Endothelial cell (in vitro differentiated cells): ENCODE measurements at places on chromosomes 11 and 22.

- no peak for DNase-seq
These were observed 22.7 kb upstream of the XBP1 start for GRCh38 chr22:28822930-28823551.

DNA sequence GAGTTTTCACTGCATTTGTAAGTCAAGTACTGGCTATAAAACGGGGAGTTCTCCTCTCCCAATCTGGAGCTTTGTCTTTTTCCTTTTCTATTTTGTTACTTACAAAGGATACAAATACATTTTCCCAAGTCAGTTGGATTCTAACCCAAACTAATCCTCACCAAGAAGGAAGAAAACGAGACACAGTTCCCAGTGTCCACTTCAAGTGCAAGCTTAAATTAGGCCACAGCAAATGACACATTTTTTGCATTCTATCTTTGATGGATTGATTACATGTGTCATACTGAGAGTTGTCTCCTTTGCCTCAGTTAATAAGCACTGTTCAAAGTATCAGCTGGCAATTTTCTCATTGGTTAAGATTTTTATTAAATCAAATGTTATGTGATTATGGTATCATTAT lies 296.7 kb upstream of the ANO5 start:
- DNase-seq = no peak

GRCh38 chr11:66318600-66318970 lies 1.7 kb upstream of the CD248 start:
- no peak for DNase-seq

DNA sequence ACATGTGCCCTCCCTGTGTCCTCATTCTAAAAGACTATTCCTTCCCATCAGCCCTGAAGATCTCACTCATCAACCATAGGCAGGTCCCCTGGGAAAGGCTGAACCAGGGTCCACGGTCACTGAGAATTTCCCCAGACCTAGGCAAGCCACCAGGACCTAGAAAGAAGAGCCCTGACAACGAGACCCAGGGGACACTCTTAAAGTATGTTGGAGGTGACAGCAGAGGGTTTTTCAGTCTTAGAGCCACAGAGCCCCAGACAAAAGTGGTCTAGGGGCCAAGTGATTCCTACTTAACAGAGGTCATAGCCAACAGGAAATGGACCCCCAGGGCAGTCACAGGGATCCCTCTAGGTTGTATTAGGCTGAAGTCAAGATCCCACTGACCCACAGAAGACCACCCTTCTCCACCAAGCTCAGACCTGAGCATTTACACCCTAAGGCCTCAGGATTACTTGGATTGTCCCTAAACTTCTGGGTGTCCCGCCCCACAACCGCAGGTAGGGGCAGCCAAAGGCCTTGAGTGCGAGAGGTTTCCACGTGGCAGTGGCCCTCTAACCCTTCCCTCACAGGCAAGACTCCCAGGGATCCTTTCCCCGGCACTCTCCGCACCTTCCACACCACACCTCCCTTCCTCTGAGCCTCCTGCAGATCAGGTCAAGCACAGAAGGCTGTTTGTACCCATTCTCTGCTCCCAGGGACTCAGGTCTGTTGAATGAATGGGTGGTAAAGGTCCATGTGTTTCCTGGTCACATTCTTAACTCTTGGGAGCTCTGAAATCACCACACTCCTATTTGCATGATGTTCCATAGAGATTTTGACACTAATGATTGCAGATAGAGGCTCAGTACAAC lies 12.3 kb downstream of the POU2AF1 start:
- DNase-seq = no peak

- DNase-seq = peak; percentile 68
These were observed 81.0 kb downstream of the BUD13 start for GRCh38 chr11:116691771-116692177.

DNA sequence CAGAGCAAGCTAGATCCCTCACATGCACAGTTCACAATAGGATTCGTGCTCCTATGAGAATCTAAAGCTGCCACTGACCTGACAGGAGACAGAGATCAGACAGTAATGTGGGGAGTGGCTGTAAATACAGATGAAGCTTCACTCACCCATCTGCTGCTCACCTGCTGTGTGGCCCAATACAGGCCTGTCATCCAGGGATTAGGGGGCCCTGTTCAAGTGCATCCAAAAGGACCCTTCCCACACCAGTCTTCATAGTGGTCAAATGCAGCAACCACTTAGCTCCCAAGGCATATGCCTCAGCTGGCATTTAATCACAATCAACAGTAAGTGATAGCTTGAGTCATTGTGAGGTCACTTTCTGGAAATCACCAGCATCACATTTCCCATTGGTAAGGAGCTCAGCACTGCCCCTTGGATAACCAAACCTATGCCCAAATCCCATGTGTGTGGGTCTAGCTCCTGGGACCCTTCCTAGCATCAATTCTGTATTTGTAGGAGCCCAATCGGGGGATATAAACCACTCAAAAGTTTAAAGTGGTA lies 65.6 kb downstream of the OR4C45 start:
- DNase-seq = no peak

- DNase-seq = peak; percentile 83
These were observed at the start of gene DAGLA for GRCh38 chr11:61679893-61680621. TSS of gene DAGLA (plus strand) at chr11:61680391. CDS start at chr11:61720156, 39,765 bp downstream.

DNA sequence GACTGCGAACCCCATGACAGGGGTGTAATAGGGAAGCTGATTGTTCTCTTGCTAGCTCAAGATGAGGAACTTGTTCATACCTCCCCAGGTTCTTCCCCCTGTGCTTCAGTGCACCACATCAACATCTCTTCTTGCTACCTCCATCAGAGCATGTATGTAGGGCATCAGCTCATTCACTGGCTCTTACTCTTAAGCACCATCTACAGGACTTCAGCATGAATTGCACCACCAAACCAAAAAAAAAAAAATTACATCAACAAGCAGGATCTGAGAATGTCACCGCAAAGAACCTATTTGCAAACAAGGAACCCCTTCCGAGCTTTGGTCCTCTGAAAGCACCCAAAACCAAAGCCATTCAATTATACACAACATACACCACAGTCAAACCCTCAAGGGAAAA lies 2226.5 kb upstream of the RAG2 start:
- DNase-seq = no peak

DNA sequence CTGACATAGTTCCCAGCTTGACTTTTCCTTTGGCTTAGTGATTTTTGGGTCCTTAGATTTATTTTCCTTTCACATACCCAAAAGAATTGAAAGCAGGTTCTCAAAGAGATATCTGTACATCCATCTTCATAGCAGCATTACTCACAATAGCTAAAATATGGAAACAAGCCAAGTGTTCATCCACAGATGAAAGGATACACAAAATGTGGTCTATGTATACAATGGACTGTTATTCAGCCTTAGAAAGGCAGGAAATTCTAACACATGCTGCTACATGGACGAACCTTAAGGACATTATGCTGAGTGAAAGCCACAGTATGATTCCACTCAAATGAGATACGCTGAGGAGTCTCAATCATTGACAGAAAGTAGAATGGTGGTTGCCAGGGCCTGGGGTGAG lies 171.8 kb downstream of the IGLL1 start:
- no peak for DNase-seq

DNA sequence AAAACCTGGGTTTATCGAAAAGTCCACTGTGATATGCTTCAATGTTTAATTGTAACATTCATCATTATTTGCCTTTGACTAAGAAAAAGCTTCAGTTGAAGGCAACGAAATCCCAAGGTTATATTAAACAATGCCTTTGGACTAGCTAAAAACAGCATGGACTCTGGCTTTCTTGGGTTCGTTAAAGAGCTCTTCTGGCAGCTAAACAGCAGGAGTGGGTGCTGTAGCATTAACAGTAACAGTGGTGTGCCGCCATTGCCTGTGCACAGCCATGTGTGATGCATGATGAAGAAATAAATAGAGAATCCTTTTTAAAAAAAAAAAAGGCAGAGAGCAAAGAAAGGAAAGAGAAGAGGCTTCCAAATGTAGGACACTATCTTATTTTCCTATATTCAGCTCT lies 406.6 kb upstream of the FAT3 start:
- no peak for DNase-seq

DNA sequence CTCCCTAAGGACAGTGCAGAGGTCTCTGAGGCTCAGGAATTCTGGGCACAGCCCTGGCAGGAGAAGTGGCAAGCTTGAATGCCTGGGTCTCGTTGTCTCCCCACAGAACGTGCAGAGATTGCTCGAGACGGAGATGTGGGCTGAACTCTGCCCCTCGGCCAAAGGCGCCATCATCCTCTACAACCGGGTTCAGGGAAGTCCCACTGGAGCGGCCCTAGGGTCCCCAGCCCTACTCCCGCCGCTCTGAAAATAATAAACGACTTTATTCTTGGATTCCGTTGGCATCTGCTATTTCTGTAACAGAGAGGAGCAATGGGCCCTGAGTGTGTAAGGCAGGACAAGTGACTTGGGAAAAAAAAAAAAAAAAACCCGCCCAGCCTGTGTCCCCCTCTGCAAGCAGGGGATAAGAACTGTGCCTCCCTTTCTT lies 591 bp upstream of the DNAJC4 start:
- no peak for DNase-seq

GRCh38 chr11:70668204-70669202 lies 270.2 kb downstream of the CTTN start:
- DNase-seq = no peak

DNA sequence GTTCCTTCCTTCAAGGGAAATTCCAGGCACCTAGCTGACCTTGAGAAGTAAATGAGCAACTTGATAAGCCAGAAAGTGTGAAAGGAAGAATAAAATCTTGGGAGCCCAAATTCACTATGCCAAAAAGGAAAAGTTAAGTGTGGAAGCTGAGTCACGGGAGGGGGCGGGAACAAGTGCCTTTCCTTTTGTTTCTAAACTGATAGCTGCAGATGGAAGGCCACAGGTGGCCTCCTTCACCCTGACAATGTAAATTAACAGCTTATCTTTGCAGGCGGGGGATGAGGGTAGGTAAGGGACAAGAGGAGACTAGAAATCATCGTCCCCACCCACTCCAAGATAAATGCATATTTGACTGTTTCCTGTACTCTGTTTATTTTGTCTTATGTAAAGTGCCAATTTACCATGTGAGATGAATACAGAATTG lies 36.4 kb upstream of the TREH start:
- DNase-seq = no peak

DNA sequence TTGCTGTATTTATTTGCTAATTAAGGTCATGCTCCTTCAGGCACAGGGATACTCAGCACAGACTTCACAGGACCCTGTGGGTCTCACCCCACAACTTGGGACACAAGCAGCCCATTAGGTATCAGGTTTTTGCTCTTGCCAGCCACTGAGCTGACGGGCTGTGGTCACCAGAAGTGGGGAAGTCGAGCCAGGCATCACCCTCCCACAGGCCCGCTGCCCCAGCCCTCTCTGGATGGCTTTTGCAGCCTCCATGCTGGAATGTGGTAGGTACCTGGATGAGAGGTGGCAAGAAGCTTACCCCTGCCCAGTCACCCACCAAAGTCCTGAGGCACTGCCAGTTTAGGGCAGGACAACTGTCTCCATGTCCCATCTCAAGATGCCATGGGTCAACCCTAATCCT lies 88.4 kb downstream of the PAX6 start:
- no peak for DNase-seq

DNA sequence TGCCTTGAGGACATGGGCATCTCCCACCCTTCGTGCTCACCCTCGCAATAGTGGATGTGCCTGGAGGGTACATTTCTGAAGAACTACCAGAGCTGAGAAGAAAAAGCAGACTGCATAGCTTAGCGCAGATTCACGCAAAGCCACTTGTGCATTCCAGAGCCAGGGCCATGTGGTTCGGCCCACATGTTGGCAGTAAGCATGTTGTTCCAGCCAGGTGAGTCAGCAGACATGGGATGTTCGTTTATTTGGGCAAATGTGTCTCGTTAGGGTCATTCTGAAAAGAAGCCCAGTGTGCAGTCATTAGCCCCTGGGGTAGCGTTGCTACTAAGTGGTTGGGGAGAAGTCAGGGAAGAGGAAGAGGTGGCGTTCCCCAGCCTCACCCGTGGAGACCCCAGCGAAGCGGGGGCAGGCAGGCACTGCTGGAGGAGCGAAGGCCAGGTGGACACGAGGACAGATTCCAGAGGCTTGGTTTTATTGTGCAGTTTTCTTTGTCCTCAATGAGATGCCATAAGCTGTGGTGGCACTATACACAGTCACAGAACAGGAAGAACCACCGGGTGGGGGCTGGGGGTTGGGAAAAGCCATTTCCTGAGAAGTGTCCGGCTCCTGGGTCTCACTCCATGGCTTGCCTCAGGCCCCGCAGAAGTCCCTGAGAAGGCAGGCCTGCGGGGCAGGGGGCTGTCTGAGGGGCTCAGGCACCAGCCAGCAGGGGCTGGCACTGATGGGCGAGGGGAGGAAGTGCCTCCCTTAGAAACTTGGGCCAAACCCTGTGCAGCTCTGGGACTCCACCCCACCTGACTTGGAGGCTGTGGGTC lies 5.0 kb downstream of the THY1 start:
- peak; percentile 39 for DNase-seq

DNA sequence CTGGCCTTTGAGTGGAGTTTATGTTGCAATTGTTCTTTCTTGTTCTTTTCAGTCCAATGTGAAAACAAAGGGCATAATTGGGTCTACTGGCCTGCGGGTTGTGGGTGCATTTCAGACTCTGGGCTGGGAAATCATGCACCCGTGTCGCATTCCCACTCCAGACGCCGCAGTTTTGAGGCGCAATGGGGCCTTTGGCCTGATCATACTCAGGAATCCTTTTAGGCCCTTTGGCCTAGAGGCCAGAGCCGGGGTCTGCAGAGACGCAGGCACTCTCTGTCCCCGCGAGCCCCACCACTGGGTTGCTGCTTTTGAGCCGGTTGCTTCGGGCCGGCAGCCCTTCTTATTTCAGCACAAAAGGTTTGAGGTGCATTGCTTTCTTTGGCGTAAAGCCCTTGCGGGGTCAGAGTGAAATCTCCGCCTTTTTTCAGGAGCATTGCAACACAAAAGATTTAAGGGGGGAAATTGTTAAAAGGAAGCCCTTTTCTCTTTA lies 48.4 kb upstream of the DBX1 start:
- no peak for DNase-seq

- no peak for DNase-seq
These were observed 29.2 kb downstream of the SGSM3 start for GRCh38 chr22:40399621-40400020.

- DNase-seq = no peak
These were observed 34.1 kb downstream of the GRK3 start for GRCh38 chr22:25598609-25599008.

DNA sequence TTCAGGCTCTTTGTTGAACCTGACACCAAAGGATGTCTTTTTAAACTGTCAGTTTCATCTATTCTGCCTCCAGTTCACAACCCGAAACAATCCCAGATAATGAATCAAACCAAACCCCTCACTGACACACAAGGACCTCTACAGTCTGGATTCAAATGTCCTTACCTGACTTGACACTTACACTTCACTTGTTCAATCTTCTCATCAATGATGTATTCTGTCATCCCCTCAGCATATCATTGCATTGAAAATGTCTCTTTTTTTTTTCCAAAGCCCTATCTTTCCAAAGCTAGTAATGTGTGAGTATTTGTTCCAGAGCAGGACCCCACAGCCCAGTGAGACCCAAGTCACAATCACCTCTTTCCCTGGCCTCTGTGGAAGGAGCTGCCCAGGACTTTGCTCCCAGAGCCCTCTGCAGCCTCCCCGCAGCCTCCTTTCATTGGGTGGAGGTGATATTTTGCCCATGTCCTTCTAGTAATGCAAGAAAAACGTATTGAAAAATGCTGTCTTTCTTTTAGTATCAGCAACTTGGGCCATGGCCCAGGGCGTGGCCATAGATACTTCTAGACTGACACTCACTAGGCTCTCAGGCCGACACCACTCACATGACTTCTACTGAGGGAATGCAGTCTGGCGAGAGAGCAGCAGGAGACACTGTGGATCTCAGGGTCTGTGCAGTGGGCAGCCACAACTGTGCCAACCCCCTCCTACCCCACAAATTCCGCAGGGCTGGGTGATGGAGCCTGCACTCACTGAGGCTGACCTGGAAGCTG lies 18.2 kb downstream of the RFPL3 start:
- no peak for DNase-seq
